NCI-H1930 (cell line): ENCODE measurements at places on chromosomes 16 and 17.

DNA sequence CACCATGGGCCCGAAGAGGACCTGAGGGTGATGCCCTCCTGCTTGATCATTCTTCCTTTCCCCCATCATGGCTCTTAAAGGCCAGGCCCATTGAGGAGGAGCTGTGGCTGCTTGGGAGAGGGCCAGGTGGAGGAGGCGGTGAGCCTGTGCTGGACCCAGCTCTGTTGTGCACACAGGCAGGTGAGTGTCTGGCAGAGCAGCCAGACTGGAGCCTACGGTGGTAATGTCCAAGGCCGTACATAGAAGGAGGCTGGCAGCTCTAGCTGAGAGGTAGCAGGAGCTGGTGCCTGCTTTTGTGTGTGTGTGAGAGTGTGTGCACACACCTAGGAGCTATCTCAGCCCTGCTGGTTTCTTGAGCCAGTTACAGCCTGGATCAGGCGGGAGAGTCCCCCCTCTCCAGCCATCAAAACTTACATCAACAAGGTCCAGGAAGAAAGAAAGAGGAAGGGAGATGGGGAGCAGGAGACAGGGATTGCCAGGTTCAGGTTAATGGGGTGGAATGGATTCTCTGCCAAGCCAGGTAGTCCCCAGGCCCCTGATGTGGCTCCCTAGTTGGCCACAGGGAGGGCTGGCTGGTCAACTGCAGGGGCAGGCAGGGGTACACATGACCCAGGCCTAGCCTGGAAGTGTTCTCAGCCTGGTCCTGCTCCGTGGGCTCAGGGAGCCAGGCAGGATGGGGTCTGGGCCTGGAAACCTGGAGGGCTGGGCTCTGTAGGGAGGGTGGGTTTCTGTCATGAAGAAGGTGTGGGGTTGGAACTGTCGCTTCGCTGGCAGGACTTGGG lies 107.1 kb downstream of the RAP1GAP2 start:
- DNase-seq: no peak

GRCh38 chr16:164827-165538 lies 795 bp upstream of the HBM start:
- no peak for DNase-seq

DNA sequence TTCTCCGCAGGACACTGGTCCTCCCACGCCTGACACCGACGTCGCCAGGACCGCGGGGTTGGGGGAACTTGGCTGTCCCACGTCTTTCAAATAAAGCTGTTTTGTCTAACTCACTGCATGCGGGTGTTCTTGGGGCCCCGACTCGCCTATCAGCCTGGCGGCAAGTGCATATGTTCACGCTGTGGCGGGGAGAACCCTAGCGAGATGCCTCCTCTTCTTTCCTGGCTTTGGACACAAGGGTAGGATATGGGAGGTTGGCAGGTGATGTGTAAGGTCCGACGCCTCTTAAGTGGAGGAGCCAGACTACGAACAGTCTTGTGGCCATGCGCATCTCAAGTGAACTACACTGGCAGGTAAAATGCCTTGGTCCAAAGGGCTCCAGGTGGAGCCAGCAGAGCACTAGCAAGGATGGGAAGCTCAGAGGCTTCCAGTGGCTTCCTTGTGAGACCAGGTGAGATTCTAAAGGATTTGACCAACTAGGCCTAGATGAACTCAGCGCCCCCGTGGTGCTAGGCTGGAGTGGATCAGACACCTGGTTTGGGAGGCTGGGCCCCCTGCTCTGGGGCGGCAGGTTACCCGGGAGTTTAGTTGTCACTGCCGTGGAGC lies 873 bp upstream of the RPS2 start:
- DNase-seq: no peak

DNA sequence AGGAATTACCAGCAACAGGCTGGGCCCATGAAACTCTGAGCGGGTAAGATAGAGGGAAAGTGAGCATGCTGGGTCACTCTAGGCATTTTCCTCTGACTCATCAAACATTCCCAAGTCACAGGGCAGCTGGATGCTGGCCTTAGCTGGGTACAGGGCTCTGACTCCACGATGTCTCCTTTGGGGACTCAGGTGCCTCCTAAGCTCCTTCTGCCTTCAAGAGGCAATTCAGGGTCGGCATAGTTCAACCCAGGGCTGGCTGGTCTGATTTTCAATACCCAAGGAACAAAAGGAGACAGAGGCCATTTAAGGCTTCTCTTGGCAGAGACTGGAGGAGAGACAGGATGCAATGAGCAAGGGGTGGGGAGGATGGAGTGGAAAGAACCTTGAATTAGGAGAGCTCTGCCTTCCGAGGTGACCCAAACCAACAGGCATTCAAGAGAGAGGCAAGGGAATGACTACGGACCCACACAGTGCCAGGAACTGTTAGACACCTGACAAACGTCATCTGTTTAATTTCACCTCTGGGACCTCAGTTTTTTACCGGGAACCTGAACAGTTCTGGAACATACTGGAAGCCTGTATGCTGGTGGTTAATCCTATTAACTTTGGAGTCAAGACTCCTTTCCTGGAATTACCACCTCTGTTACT lies 910 bp downstream of the WBP2 start:
- no peak for DNase-seq

DNA sequence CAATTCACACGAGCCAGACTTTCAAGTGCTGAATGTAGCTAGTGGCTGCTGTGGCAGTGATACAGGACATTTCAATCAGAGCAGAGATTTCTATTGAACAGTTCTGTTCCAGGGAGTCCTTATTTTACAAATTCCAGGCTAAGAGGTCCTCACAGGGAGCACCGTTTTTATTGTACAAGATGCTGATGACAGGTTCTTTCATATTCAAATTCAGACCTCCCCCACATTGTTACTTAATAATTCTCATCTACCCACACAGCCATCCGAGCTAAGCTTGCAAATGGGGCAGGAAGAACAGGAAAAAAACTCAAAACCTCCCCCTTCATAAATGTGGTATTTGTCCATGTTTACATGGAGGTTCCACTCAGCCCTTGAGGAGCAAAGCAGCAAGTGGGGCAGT lies 9.8 kb downstream of the GABARAPL2 start:
- no peak for DNase-seq

- DNase-seq: no peak
Observed at GRCh38 chr17:73932216-73932749, 271.2 kb upstream of the RPL38 start.

DNA sequence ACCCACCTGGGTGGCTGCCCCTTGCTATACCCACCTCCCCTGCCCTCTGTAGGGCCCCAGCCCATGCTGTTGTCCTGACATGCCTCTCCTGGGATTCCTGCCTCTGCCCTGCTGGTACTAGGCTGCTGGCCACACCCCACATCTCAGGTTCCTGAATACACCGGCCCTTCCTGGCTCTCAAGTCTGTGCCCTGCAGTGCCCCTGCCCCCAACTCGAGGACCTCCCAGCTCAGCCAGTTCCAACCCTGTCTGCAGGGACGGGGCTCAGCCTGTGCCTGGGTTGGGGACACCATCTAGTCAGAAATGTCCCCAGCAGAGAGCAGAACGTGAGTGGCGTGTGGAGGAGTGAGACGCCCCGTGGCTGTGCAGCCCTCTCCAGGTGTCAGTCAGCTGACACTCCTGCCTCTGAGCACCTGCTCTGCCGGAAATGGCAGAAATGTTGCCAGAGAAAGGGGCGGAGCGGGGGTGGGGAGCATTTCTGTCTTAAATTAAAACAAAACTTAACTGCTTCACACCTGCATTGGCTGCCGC lies 28.7 kb downstream of the ACSF3 start:
- DNase-seq: no peak

DNA sequence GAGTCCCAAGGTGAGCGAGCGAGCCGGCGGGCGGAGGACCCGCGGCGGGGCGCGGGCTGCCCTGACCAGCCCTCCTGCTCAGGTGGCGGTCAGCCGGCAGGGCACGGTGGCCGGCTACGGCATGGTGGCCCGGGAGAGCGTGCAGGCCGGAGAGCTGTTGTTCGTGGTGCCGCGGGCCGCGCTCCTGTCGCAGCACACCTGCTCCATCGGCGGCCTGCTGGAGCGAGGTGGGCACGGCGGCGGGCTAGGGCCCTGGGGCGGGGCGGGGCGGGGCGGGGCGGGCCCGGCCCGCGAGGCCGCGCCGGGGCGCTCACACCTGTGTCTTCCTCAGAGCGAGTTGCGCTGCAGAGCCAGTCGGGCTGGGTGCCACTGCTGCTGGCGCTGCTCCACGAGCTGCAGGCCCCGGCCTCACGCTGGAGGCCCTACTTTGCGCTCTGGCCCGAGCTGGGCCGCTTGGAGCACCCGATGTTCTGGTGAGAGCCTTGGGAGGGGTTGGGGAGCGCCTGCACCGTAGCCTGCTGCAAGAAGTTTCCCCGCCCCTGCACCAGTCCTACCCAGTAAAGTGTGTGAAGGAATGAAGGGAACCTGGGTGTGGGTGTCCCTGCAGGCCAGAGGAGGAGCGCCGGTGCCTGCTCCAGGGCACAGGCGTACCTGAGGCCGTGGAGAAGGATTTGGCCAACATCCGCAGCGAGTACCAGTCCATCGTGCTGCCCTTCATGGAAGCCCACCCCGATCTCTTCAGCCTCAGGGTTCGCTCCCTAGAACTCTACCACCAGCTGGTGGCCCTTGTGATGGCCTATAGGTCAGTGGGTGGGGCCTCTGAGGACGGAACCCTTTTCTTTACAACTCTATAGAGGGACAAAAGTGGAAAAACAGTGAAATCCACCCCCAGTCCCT lies 802 bp downstream of the SETD6 start:
- DNase-seq: no peak

DNA sequence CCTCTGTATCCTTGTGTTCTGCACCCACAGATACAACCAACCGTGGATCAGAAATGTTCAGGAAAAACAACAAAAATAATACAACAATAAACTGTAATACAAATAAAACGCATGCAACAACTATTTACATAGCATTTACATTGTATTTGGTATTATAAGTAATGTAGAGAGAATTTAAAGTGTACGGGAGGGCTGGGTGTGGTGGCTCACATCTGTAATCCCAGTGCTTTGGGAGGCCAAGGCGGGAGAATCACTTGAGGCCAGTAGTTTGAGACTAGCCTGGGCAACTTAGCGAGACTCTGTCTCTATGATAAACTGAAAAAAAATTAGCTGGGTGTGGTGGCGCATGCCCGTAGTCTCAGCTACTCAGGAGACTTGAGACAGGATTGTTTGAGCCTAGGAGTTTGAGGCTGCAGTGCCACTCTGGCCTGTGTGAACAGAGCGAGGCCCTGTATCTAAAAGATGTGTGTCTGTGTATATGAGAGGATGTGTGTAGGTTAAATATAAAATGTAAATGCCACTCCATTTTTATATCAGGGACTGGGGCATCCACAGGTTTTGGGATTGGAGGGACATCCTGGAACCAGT lies 13.3 kb downstream of the SEC14L1 start:
- no peak for DNase-seq

GRCh38 chr17:41020336-41020735 lies 6.7 kb downstream of the KRTAP1-5 start:
- no peak for DNase-seq

- no peak for DNase-seq
Observed at GRCh38 chr17:7577327-7578199, 1.9 kb upstream of the CD68 start.
